ENCODE measurements at places on chromosomes 4 and X.

- DNase-seq: no peak
Observed at GRCh38 chr4:170025523-170026252, 507 bp downstream of the MFAP3L start.

- DNase-seq: no peak
Observed at GRCh38 chrX:97854086-97854485, 970.4 kb downstream of the RPA4 start.

GRCh38 chrX:40140706-40141499, 43.1 kb upstream of the BCOR start:
- no peak for DNase-seq

DNA sequence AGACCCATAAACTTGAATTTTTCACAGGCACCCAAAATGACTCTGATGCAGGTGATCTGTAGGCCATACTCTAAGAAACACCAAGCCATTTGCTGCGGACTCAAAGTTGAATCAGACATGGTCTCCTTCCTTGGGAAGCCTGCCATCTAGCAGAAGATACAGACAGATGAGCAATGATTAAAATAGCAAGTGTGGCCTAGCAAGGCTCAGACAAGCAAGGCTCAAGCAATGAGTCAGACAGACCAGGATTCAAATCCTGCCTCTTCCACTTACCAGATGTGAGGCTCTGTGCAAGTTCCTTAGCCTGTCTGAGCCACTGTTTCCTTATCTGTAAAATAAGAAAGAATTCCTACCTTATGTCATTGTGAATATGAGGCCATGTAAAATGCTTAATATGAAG, 2.3 kb downstream of the CCDC149 start:
- DNase-seq: no peak

- DNase-seq: no peak
Observed at GRCh38 chr4:107619066-107619465, 101.0 kb downstream of the PAPSS1 start.

DNA sequence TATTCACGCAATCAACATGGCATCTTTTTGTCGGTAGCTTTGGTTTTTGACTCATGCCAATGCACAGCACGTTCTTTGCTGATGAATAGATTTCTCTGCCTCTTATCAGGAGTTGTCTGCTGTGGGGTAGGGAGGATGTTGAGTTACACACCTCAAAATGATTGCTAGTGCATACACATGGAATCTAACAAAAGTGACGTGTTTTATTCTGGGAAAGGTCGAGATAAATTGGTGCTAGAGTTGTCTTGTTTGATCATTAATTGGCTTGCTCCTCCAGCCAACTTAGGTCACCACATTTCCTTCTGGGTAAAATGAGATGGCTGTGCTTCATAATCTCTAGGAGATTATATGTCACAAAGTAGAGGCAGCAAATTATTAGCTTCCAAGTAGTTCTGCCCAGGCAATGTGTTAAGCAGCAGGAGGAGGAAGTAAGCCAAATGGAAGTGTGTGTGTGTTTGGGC, 3.9 kb downstream of the RAB9A start:
- no peak for DNase-seq

DNA sequence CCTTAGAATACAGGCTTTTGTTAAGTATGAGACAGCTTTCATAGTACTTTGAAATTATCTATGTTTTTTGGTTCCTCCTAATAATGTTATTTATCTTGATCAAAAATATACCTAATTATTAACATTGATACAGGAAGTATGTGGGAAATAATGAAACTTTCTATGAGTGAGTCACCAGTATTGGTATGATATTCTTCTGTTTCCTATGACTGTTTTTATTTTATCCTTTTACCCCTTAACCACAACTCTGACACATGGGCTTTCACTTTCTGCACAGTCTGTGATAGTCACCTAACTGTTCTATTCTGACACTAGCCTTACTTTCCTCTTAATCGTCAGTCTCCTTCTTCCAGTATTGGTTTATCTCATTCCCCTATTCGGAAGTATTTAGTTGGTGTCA, 4.7 kb downstream of the THAP9 start:
- DNase-seq: no peak

DNA sequence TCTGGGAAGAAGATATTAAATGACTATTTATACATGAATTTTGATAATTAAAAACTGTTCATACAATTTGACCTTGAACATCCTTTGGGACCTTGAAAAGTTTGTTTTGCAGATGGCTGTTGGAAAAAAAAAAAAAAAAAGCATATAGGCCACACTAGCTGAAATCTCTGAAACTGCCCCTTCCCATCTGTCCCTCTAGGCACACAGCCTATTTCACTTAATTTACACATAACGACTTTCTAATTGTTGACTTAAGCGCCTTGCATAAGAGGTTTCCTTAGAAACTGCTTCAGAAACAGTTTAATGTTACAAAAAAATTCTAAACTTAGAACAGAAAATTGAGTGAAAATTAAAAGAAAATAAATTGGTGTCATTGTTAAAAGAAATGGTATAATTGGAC, 131.0 kb downstream of the COX18 start:
- no peak for DNase-seq

- no peak for DNase-seq
Observed at GRCh38 chr4:140718241-140718952, 37.8 kb downstream of the TBC1D9 start.

DNA sequence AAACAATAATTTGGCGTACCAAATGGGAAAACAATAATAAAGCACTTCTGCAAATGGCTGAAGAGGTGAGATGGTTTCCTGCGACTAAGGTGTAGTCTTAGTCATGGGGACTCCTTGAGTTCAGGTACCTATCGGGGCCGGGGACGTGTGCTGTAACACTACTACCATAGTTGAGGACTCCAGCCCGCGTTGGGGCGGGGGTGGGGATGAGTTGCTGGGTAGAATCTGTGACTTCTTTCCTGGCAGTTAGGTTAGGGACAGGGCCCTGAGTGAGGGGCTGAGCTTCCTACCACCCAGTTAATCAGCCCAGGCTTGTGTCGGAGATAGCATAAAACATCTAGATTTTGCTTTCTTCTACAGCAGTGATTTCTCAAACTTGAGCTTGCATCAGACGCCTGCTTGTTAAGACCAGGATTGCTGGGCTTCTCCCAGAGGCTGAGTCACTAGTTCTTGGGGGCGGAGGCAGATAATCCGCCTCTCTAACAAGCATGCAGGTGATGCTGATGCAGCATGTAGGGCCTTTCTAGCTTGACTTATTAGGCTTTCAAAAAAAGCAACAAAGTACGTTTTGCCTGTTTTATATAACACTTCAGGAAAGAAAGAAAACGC, 30.2 kb downstream of the RBBP7 start:
- no peak for DNase-seq

DNA sequence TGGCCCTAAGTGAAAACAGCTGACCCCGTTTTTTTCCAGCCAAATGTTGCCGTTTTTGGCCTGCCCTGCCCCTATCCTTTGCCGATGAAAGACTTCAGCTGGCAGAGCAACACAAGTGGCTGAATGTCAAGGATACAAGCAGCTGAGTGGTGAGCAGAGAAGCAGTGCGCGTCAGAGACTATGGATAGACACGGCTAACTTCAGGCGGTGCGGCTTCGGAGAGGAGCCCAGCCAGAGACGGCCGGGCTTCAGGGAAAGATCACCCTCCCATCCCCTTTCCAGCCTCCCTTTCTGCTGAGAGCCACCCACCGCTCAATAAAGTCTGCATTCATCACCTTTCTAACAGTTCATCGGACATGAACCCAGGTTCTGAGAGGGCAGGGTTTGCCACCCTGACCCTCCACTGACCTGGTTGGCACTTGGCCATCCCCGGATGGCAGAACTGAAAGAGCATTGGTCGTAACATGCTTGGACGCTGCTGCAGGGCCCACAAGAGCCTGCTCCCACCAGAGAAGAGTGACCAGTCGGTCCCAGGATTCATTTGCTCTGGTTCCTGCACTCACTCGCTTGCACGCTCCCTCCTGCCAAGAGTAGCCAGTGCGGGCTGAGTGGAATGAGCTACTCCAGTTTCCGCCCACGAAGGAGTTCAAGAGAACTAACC, 125.8 kb downstream of the PPEF1 start:
- no peak for DNase-seq

- no peak for DNase-seq
Observed at GRCh38 chr4:142563682-142564291, 282.3 kb downstream of the INPP4B start.

DNA sequence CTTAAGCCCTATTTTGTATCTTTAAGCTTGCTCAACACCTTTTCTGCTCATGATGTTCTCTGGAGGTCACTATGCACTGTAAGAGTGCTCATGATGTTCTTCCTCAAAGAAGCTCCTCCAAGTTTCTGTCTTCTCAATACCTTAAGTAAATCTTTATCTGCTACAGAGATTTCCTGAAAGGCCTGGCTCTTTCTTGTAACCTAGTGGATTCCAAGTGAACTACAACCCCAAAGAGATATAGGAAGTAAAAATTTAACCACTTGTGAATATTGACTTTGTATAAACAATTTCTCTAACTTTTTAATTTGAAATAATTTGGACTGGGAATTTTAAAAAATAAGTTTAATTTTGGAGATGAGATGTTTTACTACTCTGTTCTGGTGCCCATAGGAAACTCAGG, 39.3 kb upstream of the XK start:
- no peak for DNase-seq

DNA sequence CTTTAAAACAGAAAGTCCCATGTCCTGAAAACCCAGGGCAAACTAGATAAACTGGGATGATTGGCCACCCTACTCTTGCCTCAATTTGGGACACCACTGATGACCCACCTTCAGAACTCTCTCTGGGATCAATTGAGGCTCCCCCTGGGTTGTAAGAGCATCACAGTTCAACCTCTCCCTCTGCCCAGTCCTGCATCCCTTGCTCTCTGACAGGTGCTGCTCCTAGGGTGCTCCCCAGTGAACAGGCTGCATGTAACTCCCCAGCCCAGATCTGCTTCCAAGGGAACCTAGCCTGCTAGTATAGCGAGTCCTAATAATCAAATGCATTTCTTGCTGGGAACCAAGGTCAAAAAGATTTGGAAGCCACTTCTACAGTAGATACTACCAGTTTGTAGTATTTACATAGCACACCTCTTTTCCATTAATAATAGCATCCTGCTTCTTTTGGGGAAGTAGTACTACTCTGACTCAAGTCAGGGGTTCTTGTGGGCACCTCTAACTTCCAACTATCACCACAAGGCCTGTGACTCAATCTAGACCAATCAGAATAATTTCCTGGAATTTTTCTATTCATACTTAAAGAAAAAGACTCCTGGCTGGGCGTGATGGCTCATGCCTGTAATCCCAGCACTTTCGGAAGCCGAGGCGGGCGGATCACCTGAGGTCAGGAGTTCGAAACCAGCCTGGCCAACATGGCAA, 42.1 kb upstream of the SPINK2 start:
- no peak for DNase-seq

GRCh38 chr4:65287071-65287470, 383.2 kb downstream of the EPHA5 start:
- DNase-seq: no peak

DNA sequence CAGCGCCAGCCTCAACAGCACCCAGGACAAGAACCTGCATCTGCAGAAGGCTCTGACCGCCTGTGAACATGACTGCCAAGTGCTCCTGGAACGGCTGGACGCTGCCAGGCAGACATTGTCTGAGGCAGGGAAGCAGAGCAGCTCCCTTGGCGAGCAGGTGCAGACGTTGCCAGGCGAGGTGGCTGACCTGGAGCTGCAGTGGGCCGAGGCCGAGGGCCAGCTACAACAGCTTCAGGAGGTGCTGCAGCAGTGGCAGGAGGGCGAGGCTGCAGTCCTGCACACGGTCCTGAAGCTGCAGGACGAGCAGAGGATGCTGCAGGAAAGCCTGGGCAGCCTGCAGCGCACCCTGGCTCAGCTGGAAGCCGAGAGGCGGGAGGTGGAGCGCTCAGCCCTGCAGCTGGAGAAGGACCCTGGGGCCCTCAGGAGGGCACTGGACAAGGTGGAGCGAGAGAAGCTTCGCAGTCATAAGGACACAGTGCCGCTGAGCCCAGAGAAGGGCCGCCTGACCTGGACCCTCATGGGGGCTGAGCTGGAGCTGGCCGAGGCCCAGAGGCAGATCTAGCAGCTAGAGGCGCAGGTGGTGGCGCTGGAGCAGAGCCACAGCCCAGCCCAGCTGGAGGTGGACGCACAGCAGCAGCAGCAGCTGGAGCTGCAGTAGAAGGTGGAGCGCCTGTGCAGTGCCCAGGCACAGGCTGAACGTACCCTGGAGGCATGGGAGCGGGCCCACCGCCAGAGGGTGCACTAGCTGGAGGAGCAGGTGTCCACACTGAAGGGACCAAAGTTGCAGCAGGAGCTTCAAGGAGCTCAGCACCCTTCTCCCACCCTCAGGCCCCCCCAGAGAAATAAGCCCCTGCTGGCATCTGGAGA, 16.4 kb downstream of the SMIM10L2A start:
- no peak for DNase-seq

- no peak for DNase-seq
Observed at GRCh38 chr4:70504733-70505132, 13.6 kb upstream of the AMTN start.

DNA sequence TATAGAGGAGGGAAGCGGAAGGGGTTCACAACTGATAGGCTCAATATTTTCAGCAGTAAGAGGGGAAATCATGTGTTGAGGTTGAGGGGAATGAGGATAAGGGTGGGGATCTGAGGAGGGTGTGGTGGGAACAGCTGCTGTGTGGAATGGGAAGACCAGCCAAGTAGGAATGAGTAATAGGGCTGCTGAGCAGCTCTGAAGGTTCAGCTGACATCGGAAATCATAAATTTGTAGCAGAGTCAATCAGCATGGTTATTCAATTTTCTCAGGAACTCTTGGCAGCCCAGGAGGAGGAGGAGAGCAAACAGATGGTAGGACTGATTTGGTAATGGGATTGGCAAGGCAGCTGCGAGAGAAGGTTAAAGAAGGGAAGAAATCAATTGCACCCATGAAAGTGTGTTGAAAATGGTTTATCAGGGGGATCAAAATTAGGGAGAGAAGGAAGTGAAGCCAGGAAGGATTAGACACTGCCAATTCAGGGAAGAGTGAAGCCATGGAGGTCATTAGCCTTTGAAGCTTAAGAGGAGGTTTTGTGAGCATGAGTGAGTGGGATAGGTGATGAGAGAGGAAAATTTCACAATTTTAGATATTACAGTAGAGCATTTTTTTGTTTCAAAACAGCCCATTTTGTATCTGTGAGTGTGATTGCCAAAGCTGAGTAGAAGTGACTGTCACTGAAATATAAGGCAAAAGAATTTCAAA, 82.6 kb downstream of the PCDH7 start:
- no peak for DNase-seq

- DNase-seq: no peak
Observed at GRCh38 chr4:159382856-159383561, 280.1 kb downstream of the RAPGEF2 start.

DNA sequence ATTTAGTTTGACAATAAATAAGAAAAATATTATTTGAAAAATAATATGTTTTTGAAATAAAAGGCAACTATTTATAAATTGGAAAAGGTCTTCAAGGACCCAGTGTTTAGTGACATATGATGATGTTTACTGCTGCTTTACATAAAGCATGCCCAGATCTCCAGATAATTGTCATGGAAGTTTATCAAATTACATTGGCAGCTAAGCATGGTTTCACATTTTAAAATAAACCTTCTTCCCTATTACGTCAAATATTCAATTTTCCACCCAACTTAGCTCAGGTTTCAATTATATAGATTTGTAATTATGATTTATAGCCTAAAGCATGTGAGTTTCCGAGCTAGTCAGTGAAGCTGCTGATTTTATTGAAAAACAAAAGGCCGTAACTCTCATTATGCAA, 417.2 kb downstream of the CFAP47 start:
- DNase-seq: no peak

- no peak for DNase-seq
Observed at GRCh38 chr4:105633241-105633640, 75.2 kb downstream of the INTS12 start.

Data from DND-41 (cell line).